ENCODE measurements at places on chromosomes 11 and 22.

- no peak for DNase-seq
Observed at GRCh38 chr11:131662993-131663392, 292.6 kb downstream of the NTM start.

DNA sequence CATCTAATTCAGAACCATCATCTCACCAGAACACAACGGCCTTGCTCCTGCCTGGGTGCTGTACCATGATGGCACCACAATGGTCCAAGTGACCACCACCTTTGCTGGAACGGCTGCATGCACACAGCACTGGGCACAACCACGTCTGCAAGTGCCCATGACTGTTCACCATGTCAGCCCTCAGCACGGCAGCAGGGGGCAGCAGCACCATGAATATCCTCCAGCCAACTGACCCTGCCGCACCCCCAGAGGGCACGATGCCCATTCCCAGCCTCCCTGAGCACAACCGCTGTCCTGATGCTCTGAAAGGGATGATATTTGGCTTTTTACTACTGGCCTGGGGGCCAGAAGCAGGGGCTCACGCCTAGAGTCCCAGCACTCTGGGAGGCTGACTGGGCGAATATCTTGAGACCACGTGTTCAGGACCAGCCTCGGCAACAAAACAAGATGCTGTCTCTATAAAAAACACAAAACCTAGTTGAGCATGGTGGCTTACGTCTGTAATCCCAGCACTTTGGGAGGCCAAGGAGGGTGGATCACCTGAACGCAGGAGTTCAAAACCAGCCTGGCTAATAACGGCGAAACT, 25.7 kb downstream of the DRD4 start:
- DNase-seq, result peak; percentile 52

GRCh38 chr11:17852246-17852645, 117.7 kb downstream of the KCNC1 start:
- no peak for DNase-seq

DNA sequence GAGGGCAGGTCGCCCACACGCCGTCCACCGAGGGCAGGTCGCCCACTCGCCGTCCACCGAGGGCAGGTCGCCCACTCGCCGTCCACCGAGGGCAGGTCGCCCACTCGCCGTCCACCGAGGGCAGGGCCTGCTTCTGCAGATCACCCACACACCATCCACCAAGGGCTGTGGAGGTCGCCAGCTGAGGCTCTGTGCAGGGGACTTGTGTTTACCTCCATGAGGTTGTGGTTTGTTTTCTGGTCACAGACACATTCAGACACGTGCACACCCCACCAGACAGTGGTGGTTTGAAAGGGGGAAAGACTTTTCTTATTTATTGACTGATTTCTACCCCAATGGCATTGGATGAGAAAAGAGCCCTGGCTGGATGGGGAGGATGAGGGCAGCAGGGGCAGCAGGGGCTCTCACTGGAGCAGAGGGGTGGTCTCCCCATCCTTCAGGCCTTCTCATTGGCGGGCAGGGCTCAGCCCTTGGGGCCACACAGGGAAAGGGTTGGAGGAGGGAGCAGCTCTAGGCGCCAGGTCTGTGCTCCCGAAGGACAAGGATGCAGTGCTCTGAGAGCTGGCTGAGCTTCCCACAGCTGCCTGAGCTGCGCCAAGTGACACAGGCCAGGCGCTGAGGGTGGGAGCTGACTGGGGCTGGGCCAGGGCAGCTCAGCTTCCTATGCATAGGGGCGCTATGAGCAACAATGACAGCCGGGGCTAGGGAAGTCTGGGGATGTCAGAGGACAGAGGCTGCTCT, 252.6 kb upstream of the B3GAT1 start:
- DNase-seq, result no peak

DNA sequence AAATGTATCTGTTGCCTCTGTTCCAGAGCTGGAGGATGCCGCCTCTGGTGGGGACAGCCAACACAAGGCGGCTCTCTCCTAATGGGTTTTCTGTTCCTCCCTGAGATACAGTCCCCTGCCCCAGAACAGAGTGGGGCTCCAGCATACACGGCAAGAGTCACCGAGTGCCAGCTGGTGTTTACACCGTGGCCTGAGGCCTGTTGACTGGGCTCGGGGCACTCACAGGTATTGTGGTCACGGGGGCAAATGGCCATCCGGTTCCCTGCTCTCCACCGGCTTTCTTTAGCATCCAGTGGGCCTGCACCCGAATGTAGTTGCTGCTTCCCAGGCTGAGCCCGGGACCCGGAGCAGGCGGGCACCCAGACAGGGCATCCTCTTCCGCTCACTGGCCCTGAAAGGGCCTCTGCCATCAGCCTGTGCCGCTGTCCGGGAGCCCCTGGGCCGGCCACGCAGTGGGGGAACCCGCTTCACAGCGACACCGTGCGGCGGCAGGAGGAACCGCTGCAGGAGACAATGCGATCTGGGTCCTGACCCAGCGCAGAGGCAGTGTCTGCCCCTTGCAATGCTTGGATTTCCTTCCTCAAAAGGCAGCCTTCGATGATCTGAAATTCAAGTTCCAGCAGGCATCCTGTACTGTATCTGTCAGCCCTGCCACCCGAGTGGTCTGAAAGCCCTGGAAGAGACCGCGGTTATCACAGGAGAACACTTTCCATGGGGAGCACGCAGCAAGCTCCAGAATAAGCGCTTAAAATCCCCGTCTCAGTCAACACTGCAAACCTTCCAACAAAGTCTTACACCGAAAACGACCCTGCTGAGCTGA, 859 bp upstream of the KRTAP5-5 start:
- DNase-seq, result peak; percentile 58

DNA sequence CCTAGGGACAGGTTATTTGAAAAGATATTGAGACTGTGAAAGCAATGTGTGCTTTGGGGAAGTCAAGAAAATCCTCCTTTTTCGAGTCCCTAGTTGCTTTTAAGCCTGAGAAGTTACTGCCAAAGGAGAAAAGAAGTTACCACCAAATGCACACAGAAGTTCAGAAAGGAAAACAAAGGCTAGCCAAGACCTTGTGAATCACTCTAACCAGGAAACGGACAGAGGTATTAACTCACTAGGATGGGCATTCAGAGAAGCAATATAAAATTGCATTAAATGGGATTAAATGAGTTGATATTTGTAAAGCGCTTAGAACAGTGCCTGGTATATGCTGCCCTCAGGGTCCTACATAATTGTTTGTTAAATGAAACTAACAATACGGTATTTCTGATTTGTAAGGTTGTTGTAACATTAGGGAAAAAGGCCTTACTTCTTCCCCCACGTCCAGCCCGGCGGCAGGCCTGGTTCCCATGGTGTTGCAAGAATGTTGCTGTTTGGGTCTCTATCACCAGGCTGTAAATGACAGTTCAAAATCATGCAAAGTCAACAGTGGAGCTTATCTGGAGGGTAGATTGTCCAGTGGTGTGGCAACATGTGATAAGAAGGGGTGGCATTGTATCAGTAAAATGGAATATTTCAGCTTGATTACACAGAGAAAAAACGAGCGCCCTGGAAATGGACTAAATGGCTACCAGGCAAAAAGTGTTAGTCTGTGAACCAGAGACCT, 7.1 kb downstream of the TMA7B start:
- no peak for DNase-seq

DNA sequence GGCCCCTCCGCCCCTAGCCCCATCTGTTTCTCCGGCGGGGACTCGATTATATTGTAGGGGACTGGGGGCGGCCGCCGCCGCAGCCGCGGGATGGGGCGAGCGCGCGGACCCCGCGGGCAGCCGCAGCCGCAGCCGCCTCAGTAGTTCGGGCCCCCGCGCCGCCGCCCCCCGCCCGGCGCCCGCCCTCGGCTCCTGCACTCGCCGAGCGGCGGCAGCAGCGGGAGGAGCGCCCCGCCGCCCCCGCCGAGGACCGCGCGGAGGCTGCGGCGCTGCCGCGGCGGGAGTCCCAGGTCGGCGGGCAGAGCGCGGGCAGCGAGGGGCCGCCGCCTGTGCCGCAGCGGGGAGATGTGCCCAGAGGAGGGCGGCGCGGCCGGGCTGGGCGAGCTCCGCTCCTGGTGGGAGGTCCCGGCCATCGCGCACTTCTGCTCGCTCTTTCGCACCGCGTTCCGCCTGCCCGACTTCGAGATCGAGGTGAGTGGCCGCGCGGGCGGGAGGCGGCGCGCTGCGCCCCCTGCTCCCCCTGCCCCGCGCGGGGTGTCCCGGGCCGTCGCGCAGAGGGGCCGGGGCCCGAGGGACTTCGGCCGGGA, at the start of gene CECR2:
CECR2 (plus strand) TSS at position 22 of the 587 bp plus-strand sequence; CDS start at position 346, 324 bp downstream.
- peak; percentile 66 for DNase-seq

DNA sequence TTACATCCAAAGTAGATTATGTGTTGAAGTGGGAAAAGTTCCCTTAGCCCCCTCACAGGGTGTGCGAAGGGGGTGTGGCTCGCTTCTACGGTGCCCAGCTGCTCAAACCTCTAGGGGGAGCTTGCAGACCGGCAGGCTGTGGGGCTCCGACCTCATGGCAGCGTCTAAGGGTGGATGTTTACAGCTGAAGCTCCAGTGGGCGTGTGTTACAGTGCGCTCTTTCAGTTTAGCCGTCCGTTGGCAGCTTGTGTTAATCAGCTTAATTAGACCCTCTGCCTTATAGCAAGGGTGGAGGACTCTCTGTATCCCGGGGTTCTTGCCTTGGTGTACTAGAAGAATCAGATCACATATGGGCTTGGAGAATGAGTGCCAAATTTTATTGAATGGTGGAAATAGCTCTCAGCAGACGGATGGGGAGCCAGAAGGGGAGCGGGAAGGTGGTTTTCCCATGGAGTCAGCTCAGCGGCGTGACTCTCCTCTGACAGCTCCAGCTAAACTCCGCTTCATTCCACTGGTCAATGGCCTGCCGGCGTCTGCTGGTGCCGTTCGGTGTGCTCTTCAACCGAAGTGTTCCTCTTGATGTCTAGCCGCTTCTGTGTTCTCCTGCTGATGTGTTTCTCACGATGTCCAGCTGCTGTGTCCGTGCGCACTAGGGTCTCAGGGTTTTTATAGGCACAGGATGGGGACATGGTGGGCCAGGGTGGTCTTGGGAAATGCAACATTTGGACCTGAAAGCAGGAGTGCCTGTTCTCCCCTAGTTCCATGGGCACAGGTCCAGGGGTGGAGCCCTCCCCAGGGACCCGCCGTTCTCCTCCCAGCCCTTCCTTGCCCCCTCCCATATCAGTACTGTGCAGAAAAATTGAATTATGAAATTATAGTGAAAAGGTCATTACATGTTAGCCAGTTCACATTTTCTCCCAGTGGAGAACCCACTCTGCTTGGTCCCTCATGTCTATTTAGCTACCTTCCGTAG, 28.6 kb upstream of the OR10G7 start:
- peak; percentile 77 for DNase-seq

GRCh38 chr22:33811208-33811607, 109.1 kb downstream of the LARGE1 start:
- DNase-seq, result no peak

DNA sequence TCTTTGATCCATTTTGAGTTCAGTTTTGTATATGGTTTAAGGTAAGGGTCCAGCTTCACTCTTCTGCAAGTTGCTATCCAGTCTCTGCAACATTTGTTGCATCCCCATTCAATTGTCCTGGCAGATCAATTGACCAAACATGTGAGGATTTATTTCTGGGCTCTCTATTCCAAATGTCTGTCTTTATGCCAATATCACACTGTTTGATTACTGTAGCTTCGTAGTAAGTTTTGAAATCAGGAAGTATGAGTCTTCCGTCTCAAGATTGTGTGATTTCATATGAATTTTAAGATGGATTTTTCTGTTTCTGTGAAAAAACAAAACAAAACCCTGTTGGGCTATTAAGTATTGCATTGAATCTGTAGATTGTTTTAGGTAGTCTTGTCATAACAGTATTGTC, 17.0 kb downstream of the APLP2 start:
- DNase-seq, result no peak

GRCh38 chr11:128297091-128297651, 290.2 kb downstream of the ETS1 start:
- peak; percentile 67 for DNase-seq

GRCh38 chr11:32088117-32088941, 2.5 kb upstream of the RCN1 start:
- DNase-seq, result peak; percentile 76

- no peak for DNase-seq
Observed at GRCh38 chr22:37953062-37953436, 352 bp downstream of the C22orf23 start.

GRCh38 chr11:121669422-121669821, 216.7 kb upstream of the SORL1-AS1 start:
- no peak for DNase-seq

- peak; percentile 84 for DNase-seq
Observed at GRCh38 chr11:122439866-122440810, 215.4 kb upstream of the UBASH3B start.

DNA sequence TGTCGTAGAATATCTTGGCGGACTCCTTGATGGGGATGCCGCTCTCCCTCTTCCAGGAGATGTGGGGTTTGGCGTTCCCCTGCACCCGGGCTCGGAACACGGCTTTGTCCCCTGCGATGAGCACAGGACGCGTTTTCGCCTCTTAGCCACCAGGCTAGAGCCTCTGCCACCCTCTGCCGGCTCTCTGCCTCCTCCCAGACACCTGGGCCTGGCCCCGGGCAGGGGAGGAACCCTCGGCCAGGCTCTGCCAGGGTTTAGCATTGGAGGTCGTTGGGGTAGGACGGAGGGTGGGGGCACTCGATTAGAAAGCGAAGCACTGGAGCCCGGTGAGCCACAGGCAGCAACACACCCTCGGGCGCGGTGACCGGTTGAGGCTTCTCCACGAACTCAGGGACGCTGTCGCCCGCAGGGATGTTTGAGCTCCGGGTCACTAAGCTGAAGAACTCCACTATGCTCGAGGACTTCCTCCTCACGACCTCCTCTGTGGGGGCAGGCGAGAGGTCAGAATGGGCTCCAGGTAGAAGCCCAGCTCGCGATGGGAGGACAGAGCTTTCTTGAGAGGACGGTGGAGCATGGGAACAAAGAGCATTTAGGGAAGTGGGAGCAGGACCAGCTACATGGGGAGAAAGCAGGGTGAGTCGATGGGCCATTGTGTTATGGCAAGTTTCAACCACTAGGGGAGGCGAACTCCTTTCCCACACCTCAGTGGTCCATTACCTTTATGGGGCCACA, 4.3 kb downstream of the IGSF22 start:
- DNase-seq, result peak; percentile 78

DNA sequence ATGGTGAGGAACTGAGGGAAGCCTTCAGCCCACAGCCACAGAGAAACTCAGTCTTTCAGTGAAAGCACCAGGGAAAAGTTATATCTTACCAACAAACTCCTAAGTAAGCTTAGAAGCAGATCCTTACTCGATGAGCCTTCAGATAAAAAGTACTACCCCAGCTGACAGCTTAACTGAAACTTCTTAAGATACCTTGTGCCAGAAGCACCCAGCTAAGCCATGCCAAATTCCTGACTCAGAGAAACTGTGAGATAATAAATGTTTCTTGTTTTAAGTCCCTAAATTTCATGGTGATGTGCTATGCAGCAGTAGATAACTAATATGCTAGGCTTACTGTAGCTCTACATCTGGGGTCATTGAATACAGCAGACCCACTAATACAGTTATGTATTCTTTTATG, 2025.0 kb downstream of the LRRC4C start:
- DNase-seq, result no peak

- DNase-seq, result no peak
Observed at GRCh38 chr22:43118953-43119458, 8.5 kb downstream of the BIK start.

DNA sequence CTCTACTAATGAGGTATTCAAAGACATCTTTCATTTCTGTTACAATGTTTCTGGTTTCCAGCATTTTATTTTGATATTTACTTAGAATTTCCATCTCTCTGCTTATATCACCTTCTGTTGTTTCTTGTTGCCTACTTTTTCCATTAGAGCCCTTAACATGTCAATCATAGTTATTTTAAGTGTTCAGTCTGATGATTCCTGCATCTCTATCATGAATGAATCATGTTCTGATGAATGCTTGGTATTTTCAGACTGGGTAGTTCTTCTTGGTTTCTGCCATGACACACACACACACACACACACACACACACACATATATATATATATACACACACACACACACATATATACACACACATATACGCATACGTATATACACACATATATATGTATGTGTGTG, 486.4 kb upstream of the ISX start:
- no peak for DNase-seq
